ENCODE measurements at places on chromosomes 6 and 20.

GRCh38 chr20:53331151-53331973, 262.3 kb downstream of the ZNF217 start:
- no peak for DNase-seq

DNA sequence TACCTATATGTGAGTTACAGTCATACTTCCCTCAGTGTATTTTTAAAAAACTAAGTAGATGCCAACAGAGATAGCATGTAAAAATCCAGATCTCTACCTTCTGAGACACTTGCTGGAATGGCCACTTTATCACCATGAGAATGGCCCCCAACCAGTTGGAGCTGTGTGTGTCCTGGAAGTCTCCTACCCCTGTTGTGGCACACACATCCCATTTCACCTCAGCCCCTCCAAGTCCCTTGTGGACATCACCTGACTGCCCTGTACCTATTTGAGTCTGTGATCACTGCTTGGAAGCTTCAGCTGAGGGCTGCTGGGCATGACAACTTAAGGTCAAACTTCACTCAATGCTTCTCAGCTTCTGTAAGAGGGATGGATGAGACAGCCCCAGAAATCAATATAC, 24.1 kb downstream of the MOCS1 start:
- no peak for DNase-seq

GRCh38 chr6:30554962-30555815, 1.1 kb downstream of the GNL1 start:
- DNase-seq: no peak

DNA sequence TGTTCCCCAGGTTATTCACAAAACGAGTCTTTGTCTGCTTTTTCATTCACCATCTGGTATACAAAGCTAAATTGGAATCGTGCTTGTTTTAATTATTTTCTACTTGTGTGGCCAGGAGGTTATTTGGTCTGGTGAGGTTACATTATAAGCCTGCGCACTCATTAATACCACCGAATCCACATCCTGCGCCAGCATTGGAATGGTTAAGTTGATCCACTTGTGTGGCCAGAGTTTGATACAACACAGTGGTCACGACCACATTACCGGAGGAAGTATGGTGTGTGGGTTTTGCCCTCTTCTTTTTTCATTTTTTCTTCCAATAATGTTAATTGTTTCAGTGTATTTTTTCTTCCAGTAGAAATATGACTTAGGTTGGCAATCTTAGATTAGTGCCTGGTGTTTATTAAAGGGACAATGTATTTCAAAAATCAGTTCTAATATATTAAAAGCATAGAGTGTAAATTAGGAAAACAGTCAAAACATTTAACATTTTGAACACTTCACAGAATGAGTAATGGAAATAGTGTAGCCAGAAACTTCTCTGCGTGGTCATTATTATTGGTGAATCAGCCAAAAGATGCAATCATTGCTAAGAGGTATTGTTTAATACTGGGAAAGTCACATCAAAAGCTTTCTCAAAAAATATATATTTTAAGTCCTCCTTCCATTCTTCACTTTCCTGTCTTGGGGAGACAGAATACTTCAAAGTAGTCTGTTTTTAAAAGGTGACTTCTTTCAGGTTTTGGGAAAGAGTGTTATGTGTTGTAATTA, 84.5 kb downstream of the JARID2 start:
- no peak for DNase-seq

GRCh38 chr6:87702589-87702945, 534 bp upstream of the AKIRIN2 start:
- DNase-seq: no peak

DNA sequence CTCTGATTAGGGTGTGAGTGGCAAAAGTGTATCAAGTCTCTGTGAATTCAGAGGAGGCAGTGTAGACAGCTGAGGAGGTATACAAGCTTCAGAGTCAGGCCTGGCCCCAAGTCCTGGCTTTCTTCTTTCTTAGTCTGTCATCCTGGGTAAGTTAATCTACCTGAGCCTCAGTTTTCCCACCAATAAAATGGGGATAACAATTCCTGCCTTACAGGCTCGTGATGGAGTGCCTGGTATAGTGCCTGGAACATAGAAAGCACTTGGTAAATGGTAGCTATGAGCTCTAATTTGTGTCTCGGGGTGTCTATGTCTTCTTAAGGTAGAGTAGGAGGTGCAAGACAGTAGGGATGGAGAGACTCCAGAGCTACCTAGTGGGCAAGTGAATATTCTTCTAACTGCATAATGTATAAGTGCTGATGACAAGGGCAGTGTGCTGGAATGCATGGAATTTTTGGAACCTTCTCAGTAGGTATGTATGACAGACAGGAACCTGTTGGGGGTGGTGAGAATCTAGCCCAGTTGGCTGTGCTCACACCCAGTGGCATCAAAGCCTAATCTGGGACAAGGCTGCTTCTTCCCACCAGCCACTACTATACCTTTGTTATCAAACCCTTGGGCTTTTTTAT, 4.0 kb upstream of the SCUBE3 start:
- DNase-seq: no peak

DNA sequence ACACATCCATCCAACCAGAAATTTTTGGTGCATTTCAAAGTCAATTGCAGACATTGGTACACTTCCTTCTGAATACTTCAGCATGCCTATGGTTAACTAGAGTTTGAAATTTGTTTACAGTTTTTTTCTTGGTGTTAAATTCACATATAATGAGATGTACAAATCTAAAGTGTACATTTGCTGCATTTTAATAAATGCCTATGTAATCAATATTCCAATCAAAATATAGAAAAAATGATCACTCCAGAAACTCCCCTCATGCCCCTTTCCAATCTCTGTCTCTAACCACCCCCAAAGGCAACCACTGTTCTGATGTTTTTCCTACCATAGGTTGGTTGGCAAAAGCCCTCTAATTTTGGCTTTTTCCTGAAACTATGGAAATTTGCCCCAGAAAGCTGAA, 7.6 kb upstream of the TGM6 start:
- no peak for DNase-seq

GRCh38 chr6:154580397-154581135, 70.1 kb upstream of the CNKSR3 start:
- DNase-seq: no peak

DNA sequence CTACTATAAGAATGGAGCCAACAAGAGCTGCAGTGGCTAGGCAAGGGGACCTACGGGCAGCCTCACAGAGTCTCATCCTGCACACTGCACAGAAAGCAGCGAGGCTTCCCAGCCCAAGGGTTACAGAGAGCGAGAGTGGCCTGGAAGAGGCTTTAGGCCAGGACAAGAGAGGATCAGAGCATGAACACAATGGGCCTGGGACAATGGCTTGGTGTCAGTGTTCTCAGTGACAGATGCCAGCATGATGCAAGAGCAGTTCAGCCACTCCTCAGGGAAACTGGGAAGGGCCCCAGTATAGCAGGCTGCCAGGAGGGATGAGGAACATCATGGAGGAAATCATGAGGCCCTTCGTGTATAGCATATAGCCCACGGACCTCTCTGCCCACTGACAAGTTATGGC, 108.0 kb downstream of the NUS1 start:
- no peak for DNase-seq

- DNase-seq: no peak
These were observed 187.6 kb downstream of the TMEM242 start for GRCh38 chr6:157135691-157136090.

All from activated CD4-positive, alpha-beta T cell treated with anti-CD3 and anti-CD28 coated beads, Interleukin-2, amount 50 U/mL, for 16 hours (primary cell).